IPS-NIHi11 (cell line): ENCODE measurements at places on chromosomes 1 and 21.
A peak's percentile ranks its signal among the peaks of the same experiment; 100 is the strongest.

- no peak for DNase-seq
Observed at GRCh38 chr1:229863651-229864545, 203.1 kb upstream of the GALNT2 start.

DNA sequence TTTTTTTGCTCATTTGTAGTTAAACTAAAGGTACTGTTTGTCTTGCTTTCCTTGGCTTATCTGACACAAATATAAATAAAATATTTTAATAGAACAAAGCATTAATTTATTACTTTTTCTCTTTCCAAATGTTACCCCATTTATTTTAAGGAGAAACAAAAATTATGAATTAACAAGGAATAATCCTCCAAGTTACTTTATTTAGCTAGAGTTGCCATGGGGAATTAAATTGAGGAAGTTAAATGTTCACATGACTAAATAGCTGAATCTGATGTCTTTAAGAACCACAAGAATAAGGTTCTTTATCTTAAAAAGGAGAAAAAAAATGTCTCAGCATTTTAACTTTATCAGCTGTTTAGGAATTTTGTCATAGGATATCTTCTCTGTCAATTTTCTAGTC, 12.3 kb downstream of the ATG4C start:
- no peak for DNase-seq

- DNase-seq = no peak
Observed at GRCh38 chr1:96840396-96840795, 118.8 kb downstream of the PTBP2 start.

DNA sequence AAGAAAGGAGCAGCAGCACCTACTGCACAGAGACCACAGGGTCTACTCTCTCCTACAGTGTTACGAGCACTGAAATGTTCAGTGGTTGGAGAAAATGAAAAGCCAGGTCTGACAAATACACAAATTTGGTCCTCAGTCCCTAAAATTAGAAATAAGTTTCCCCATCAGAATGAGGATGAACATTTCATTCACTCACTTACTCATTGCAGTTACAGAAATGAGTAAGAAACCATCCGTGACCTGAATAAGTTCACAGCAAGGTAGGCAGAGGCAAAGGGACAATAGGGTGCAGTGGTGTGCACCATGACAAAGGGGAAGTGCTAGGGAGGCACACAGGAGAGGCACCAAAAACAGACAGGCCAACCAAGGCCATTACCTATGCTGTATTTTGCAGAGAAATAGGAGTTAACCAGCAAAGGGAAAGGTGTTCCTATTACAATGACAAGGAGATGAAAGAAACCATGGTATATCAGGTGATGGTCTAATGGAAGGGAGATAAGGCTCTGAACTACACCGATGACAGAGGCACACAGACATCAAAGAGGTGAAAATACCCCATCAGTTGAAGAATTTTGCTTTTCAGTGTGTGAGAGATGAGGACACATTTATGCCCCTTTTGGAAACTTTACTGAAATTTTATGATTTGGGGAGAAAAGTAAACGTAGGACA, 29.4 kb downstream of the VAV3 start:
- no peak for DNase-seq

- no peak for DNase-seq
Observed at GRCh38 chr1:232368821-232369321, 261.1 kb downstream of the SIPA1L2 start.

DNA sequence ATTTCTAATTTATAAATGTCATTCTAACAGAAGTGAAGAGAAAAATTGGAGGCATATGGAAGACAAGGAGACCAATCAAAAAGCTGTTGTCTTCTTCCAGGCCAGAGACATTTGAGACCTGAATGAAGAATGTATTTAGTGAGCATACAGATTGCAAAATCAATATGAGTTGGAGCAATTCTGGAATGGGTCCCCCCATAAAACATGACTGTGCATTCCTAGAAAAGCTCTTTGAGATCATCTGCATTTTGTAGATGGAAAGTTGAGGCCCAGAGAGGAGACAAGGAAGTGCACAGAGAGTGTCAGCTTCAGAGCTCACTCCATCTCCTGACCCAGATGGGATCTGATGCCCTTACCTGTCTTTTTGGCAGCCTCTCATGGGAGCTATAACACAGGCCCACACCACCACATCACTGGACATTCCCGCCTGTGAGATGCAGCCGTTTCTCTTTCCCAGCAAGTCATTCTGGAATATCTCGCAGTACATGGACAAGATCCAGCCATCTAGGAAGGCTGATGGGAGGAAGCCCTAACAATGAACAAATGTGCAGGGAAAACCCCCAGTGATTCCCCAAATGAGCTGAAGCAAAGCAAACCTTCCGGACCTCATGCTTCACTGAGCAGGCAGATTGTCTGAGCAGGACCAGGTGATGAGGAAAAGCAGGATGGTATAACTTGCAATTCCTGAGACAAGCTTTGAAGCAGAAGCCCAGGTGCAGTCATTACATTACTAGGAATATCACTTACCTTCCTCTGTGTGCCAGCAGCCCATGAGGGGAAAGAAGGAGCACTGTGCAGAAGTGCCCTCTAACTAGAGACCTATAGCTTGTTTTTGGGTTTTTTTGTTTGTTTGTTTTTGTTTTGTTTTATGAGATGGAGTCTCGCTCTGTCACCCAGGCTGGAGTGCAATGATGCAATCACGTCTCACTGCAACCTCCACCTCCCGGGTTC, 445.6 kb downstream of the PLPP3 start:
- no peak for DNase-seq

GRCh38 chr1:5885471-5886139, 106.6 kb downstream of the NPHP4 start:
- DNase-seq = no peak

- DNase-seq = no peak
Observed at GRCh38 chr1:240455228-240455821, 156.6 kb downstream of the GREM2 start.

GRCh38 chr1:118039170-118039569, 109.6 kb downstream of the WDR3 start:
- DNase-seq = no peak

- DNase-seq = no peak
Observed at GRCh38 chr1:190564117-190564516, 86.5 kb upstream of the BRINP3 start.

GRCh38 chr1:156910309-156910782, 10.1 kb upstream of the LRRC71 start:
- peak; percentile 91 for DNase-seq

DNA sequence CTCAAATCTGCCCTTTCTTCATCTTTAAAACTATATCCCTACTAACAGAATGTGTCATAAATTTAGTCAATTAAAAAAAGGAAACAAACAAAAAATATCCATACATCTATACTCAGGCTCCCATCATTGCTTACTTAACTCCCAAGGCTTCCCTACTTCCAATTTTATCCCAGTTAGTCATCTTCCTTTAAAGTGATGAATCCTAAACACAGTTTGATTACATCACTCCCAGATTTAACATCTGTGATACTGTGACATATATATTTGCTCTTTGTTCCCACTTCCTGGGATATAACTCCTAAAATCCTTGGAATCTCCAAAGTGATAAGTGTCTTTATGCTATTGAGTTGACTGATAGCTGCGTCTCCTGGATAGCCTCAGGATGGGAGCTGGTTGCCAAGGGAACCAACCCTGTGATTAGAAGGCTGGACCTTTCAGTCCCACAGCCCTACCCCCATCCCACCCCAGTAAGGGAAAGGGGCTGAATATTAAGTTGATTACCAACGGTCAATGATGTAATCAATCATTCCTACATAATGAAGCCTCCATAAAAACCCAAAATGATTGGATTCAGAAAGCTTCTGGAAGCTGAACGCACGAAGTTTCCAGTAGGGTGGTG, 21.6 kb downstream of the GLMN start:
- no peak for DNase-seq

- DNase-seq = no peak
Observed at GRCh38 chr1:244200596-244200995, 149.5 kb downstream of the ZBTB18 start.

GRCh38 chr1:27634985-27635367, at the start of gene FGR:
Gene FGR, minus strand, starts transcription at chr1:27635185. Its CDS starts 11,269 bp downstream, at chr1:27623916.
- DNase-seq = no peak

DNA sequence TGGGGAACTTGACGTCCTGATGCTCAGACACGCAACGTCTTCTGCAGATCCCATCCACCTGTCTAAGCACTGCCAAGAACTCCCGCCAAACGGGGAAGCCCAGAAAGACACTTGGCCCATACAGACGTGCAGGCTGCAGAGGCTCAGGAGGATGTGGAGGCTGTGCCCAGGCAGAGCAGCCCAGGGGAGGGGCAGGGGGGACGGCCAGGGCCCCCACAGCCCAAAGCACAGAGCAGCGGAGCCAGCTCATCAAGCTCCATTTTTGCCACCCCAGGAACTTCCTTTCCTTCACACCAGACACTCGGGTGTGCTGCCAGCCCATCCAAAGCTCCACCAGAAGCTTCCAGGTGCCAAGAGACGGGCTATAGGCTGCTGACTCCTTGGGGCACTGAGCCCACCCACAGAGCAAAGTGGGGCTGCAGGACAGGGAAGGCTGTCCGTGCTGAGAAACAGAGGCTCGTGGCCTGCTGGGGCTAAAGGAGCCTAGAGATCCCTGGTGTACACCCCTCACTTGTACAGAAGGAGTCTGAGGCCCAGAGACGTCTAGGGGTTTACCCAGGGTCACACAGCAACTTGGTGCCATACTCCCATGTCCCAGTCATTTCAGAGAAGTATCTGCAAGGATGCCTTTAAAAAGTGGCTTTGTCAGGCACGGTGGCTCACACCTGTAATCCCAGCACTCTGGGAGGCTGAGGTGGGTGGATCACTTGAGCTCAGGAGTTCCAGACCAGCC, 59.1 kb downstream of the ACOT7 start:
- no peak for DNase-seq

- DNase-seq = peak; percentile 6
Observed at GRCh38 chr21:37074197-37074510, 1.1 kb downstream of the TTC3 start.

GRCh38 chr1:38444311-38444710, 397.7 kb upstream of the POU3F1 start:
- DNase-seq = no peak

- DNase-seq = no peak
Observed at GRCh38 chr1:93253516-93253915, 73.0 kb downstream of the CCDC18 start.

- DNase-seq = no peak
Observed at GRCh38 chr21:46515109-46515508, 56.4 kb downstream of the DIP2A start.

GRCh38 chr21:44818640-44819011, 764 bp upstream of the SUMO3 start:
- peak; percentile 25 for DNase-seq

GRCh38 chr1:221246067-221246466, 366.8 kb downstream of the HLX start:
- no peak for DNase-seq

- no peak for DNase-seq
Observed at GRCh38 chr1:17545356-17545755, 5.9 kb downstream of the ARHGEF10L start.

DNA sequence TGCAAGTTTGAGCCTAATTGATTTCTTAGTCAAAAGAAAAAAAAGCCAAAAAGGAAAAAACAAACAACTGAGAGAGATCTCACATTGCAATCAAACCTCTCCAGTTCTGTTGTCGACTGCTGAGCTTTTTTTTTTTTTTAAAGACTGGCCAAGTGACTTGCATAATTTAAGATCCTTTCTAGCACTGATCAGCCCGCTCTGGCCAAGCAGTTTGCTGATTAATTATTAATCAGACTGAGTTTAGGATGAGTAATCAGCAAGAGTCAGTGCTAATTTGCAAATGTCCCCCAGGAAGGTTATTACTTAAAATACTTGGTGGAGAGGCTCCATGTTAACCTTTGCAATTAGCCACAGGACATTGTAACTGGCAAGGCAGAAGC, 39.3 kb downstream of the HMGB4 start:
- no peak for DNase-seq

GRCh38 chr1:18929686-18930085, 26.8 kb downstream of the IFFO2 start:
- DNase-seq = no peak

GRCh38 chr1:64645735-64646134, 99.1 kb upstream of the RAVER2 start:
- no peak for DNase-seq

- no peak for DNase-seq
Observed at GRCh38 chr1:162605225-162605927, 26.9 kb upstream of the DDR2 start.

GRCh38 chr1:63674238-63674864, 81.1 kb downstream of the PGM1 start:
- peak; percentile 89 for DNase-seq
